ENCODE measurements at places on chromosomes 4 and X. TPM values are rescaled to one million over a fixed set of nuclear protein-coding genes. Genes with fewer than 3 reads are reported as not detected.

DNA sequence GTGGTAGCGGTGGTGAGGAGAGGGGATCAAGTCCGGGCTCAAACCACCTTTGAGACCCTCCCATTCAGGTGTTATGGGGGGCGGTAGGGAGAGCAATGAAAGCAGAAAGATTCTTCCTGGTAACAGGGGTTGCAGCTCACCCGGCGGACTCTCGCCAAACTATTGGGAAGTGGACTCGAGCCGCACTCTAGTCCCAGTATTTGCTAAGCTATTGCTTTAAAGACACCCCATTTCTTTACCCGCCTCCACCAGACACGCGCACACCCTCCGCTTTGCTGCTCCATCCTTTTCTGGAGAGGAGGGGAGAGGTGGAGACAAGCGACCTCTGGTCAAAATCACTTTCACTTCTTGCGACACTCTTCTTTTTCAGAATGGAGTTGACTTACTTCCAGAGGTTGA is 625 bp upstream of the GABRA4 start:
- peak; percentile 14 for DNase-seq

ABLIM2 gene
- total RNA-seq = 7.5 TPM

CCDC120 gene
- 17.6 TPM for total RNA-seq

HUWE1 gene
- 311 TPM for total RNA-seq

MUC7 gene
- not detected for total RNA-seq
